ENCODE measurements at places on chromosomes 5 and 9.

DNA sequence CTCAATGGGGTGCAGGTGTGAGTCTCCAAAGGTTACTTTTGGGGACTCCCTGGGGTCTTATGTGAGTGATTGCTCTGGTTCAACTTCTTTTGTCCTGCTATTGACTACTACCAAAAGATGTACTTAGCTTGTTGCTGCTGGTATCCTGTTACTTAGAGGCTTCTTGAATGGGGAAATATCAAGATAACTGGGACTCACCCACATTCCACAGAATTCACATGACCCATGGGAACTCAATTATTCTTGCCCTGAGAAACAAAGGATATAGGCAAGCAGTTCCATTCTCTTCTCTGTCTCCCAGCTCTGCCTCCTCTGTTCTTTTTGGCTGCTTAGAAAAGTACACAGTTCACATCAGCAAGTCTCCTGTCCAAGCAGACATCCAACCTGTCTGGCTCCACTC lies 105.9 kb downstream of the UNC13B start:
- DNase-seq: no peak

DNA sequence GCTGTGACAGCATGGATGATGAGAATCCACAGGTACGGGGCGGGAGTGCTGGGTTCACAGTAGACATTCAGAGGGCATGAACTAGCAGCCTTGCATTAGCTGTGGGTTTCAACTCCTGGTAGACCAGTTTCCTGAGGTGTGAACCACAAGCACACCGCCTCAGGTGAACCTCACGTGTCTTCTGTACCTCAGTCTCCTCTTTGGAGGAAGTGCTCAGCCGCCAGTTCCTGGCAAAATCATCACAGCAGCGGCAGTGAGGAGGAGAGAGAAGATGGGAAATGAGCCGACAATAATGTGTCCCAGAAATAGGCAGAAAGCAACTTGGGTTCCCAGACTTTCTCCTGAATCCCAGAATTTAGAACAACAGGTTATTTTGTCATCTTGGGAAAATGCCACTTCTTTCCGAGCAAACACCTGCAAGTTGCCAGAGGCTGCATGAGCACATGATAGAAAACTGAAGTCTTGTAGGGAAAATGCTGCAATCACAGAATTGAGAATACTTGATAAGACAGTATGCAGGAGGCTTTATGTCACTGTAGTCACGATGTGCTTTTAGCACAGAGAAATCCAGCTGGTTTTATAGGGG lies 258.5 kb downstream of the AOPEP start:
- no peak for DNase-seq

DNA sequence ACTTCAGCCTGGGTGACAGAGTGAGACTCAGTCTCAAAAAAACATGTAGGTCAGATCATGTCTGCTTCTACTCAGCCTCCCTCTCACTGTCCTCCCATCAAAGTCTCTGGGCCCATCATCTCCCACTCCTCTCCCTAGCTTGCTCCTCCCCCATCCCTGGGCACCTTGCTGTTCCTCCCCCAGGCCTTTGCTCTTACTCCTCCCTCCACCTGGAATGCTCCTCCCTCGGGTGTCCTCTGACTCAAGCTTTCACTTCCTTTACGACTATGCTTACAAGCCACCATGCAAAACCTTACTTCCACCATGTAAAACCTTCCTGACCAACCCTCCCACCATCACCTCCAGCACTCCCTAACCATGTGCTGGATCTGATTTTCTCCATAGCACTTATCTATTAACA lies 51.5 kb downstream of the MTMR12 start:
- no peak for DNase-seq

DNA sequence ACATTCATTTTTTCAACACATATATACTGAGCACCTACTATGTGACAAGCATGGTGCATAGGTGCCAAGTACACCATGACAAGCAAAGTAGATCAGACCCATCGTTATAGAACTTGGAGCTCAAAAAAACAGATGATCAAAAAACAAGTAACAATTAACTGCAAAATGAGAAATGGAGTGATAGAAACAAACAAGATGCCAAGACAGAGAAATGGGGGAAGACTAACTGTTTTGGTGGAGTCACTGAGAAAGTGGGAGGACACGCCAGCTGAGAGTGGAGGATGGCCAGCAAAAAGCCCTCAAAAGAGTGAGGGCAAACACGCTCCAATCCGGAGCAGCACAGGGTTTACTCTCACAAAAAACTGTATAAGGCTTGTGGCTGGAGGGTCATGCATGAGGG lies 50.6 kb downstream of the TTC39B start:
- no peak for DNase-seq

DNA sequence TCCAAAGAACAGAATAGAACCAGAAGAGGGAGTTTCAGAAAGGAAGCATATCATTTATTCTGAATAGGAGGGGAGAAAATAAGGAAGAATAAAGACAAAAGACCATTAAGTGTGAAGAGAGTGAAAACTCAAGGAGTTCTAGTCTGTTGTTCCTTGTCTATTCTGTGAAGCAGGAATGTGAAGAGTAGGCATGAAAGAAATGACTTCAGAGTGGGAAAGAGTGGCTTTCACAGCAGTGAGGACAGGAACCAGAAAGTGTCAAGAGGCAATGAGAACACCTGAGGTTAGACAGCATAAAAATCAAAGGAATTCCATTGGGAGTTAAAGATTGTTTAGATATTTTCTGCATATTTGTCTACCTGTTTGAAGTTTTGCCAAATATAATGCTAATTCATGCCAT lies 768.8 kb upstream of the GRAMD2B start:
- DNase-seq: no peak

DNA sequence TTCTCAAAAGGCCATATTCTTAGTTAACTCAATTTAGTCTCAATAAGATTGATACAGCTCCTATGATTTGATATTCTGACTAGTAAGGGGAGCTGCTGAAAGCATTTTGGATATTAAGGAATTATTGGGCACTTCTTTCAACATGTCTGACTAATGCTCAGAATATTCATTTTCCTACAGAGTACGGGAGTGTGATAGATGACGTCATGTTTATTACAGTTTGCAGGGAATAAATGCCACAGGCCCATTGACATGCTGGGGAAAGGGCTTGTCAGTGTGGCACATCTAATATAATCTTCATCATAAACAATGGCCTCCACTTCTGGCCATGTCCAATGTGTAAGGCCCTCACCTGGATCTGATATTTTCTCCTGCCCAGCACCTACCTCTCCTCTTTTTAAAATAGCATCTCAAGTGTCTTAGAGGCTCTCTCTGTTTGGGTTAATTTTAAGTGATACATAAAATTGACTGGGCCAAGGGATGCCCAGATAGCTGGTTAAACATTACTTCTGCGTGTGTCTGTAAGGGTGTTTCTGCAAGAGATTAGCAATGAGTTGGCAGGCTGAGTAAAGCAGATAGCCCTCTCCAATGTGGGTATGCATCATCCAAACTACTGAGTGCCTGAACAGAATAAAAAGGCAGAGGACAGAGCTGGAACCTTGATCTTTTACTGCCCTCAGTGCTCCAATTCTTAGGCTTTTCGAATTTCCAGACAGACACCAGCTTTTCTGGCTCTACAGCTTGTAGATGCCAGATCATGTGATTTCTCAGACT lies 99.3 kb downstream of the SLC24A2 start:
- DNase-seq: no peak

- DNase-seq: no peak
These were observed 847.5 kb downstream of the TLE1 start for GRCh38 chr9:80841888-80842287.

Measured in stimulated activated effector memory CD8-positive, alpha-beta T cell treated with anti-CD3 and anti-CD28 coated beads, Interleukin-12 subunit alpha, Interleukin-12 subunit beta, amount 100 ng/mL, for 72 hours (primary cell).